ENCODE measurements at places on chromosomes 16 and 17.

DNA sequence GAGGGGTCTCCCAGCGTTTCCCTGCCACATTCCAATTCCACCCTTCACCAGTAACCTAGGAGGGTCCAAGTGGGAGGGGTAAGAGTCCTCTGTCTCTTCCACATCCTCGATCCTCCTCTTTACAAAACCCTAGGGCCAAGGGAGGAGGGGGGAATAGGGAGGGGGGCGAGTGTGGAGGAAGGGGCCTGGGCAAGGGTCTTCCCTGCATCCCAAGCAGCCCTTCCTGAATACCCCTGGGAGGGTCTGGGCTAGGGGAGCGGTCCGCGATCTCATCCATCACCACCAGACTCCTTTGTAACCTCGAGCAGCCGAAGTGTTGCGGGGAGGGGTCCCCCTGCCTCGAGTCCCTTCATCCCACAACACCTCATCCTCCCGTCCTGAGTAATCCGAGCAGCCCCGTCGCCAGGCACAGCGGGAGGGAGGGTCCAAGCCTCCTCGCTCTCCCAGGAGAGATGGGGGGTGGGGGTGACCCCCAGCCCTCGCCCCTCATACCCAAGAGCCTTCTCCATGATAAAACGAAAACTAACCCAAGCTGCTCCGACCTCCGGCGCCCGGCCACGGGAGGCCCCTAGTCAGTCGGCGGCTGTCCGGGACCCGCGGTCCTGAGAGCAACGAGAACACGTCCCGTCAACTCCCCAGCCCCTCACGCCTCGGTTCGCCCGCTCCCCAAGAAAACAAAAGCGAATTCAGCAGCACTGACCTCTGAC is 502 bp downstream of the SMPD3 start:
- DNase-seq = no peak

- peak; percentile 80 for DNase-seq
Observed at GRCh38 chr16:14181371-14182050, 110.4 kb downstream of the MRTFB start.

DNA sequence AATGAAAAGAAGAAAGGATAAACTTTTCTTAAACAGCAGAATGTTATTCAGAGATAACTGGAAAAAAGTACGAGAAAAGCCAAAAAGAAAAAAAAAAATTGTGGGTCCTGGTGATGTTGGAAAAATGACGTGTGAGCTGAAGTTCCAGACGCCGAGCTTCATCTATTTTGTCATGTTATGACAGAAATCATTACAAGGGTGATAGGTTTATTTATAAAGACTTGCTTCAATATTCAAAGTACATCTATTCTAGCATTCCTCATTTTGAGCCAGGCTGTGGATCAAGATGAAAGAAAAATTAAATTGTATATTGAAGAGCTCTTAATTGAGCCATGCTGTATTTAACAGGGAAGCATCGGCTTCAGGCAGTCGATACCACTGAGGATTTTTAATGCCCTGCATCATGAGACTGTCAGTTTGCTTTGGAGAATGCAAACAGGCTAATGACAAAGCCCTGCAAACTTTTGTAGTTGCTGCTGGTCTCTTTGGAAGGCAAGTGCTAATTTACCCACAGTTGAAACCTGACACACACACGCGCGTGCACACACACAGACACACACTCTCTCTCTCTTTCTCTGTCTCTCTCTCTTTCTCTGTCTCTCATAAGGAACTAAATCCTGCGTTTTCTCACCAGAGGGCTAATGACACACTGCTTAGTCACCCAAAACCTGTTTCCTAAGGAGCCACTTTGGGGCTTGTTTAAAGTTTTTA is 110.7 kb downstream of the WWOX start:
- peak; percentile 13 for DNase-seq

GRCh38 chr16:70747703-70748631 is 53.0 kb downstream of the VAC14 start:
- DNase-seq = no peak

DNA sequence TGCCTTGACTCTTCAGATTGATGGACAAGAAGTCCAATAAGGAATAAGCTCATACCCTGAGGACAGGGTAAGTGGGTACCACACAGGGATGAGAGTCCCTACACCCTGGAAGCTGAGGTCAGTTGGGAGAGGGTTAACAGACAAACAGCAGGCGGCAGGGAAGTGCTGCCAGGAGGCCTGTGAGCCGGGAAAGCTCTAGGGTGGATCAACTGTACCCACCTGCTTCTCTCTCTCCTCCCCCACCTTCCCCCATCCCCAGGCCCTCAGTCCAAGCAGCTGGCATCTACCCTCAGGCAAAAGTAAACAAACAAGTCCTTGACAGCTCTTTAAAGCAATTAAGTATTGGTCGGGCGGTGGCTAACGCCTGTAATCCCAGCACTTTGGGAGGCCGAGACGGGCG is 20.7 kb upstream of the MYLK3 start:
- no peak for DNase-seq

DNA sequence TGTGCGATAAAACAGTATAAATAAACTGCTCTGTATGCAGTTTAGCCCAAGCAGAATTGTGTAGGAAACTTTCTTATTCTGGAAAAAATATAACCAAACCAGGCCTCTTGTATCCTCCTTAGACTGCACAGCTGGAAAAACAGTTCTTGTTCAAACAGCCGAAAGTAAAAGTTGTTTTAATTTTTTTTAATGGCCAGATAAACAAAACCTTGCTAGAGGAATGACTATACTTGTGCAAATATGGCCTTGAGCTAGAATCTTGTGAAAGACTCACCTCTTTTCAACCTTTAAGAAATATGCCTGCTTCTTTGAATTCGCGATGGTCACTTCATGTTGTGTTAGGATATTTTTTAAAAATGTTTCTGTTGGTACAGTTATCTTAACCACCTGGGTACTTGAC is 114.5 kb upstream of the MAF start:
- no peak for DNase-seq

DNA sequence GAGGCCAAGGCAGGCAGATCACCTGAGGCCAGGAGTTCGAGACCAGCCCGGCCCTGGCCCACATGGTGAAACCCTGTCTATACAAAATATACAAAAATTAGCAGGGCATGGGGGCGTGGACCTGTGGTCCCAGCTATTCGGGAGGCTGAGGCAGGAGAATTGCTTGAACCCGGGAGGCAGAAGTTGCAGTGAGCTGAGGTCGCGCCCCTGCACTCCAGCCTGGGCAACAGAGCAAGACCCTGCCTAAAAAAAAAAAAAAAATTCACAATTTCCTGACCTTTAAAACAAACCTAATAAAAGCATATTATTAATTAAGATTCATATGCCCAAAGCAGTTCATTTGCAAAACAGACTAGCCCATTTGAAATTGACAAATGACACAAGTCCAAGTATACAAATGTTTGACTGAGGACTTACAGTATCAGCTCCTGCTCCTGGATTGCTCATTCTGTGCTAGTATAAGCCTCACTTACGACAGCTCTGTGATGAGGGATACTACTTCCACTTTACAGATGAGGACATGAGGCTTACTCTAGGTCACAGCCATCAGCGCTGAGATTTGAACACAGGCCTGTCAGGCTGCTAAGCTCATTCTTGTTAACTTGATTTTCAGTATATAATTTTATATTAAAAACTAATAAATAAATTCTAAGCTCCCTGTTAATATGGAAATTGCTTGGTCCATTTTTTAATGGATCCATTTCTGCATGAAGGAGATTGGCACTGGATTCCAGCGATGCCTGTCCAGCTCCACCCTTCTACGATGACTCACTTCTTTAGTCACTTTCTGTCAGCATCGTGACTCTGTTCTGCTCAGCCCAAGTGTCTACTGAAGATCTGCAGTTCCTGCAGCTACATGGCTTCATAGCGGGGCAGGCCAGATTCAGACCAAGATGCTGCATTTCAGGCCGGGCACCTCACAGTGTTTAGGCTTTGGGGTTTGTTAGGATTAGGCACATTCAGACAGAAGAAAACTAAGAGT is 88.2 kb downstream of the WDR59 start:
- DNase-seq = peak; percentile 68

GRCh38 chr16:73831220-73831619 is 465.4 kb upstream of the PSMD7 start:
- DNase-seq = no peak

DNA sequence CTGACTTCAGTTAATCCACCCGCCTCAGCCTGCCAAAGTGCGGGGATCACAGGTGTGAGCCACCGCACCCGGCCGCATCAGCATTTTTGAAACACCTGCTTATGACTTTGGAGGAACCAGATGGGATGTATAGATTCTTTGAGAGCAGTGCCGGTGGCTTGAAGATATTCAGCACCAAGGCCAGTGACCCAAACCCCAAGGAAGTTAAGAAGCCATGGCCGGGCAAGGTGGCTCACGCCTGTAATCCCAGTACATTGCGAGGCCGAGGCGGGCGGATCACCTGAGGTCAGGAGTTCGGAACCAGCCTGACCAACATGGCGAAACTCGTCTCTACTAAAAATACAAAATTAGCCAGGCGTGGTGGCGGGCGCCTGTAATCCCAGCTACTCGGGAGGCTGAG is 43.9 kb downstream of the TRARG1 start:
- DNase-seq = peak; percentile 23

DNA sequence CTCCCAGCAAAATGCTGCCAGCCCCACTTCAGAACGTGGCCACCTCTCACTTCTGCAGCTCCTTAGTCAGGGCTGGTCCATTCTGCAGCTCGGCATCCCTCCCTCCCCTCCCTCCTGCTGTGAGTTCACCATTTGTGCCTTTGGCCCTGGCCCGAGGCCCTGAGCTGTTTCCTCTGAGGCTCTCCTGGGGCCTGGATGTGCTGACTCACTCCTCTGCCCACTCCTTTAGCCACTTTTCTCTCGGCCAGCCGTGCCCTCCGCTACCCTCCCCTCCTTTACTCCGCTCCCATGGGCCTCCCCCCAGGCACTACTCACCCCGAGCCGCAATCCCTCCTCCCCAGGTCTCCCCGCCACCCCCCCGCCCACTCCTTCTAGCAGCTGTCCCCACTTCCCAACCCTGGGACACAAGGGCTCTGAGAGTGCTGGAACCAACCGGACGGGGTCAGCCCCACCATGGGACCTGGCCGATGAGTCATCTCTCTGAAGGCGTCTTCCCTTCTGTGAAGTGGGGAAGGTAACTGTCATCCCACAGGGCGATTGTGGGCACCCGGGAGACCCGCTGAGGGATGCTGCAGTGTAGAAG is 11.5 kb downstream of the KCNG4 start:
- DNase-seq = peak; percentile 90

DNA sequence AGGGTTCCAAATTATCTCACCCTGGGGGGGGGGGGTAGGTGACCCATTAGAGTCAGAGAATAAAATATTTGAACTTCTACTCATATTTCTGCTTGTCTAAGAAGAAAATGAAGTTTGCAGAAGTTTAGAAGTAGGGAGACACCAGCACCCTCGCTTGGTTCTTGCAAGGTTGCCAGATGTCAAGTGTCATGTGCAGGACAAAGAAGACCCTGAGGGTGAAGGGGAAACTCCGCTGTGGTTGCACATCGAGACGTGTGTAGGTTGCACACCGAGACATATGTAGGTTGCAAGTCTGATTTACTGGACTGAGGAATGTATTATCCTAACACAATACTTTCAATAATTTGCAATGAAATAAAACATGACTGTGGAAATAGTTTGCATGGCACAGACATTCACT is 42.4 kb upstream of the IRF8 start:
- DNase-seq = no peak

DNA sequence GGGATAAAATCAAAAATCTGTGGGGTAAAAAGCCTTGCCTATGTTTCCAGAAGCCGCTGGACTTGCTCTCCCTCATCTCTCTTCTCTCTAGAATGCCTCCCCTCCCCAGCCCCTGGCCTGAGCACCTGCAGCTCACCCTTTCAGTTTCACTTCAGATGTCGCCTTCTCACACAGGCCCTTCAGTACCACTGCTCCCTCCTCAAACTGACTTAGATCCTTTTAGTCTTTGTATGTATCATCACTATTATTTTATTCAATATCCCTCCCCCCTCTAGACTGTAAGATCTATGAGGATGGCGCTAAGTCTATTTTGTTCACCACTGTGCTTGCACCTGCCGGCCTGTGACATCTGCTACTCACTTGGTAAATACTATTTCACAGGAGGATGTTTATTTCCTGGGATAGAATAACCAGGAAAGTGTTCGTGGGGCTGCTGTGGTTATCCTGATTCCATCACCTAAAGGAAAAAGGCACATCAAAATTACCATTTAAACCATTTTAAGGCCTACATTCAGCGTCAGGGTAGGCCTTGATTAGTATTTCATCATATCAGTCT is 122.3 kb downstream of the MRTFB start:
- DNase-seq = no peak

- DNase-seq = no peak
Observed at GRCh38 chr17:17783116-17783824, 53.5 kb downstream of the SREBF1 start.

- no peak for DNase-seq
Observed at GRCh38 chr16:4691666-4692412, 1.5 kb upstream of the NUDT16L1 start.

DNA sequence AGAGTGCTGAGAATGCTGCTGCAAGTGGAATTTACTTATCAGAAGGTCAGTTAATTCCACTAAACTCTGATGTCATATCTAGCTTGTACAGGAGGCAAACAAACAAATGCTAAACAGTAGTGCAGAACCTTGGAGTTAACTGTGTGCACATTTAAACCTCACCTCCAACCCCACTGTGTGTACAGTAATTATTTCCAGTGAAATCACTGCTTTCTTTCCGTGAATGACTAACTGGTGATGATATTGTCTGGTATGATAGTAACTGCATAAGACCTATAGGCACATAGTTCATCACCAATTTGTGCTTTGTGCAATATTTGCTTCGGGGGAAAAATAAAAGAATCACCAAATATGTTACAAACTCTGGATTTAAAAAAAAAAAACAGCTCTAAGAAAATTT is 492.5 kb upstream of the HSBP1 start:
- DNase-seq = no peak

DNA sequence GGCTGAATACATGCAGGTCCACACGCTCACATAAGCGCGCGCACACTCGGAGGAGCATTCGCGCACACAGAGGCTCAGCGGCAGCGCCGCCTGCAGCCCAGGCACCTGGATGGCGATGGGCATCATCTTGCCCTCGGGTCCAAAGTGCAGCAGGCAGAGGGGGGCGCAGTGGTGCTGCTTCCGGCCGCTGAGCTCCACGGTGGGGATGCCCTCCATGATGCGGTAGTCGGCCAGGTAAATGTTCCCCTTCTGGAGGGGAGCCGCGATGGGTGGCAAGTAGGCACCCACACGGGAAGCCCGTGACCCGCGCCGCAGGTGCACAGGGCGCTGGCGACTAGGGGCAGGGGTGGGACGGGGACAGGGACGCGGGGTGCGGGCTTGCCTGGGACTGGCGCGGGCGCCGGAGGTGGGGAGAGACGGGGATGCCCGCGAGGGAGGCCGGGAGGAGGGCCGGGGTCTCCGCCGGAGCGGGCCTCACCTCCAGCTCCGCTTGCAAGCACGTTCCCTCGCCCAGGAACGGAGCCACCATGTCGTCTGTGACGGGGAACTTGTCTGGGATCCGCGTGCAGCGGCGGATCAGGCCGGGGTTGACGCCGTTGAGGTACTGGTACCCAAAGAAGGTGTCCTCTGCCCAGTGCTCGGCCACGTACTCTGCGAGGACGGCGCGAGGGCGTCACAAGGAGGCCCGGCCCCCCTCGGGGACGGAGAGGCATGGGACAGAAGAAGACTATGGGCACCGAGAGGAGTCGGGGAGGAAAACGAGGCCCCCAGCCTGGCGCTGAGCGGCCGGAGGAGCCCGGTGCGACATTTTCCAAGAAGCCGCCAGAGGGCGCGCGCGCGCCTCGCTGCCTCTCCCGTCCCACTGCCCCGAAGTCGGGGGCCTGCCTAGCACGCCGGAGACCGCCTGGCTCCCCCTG is 8.0 kb downstream of the ALOX12B start:
- DNase-seq = peak; percentile 37

All from fibroblast of the aortic adventitia (primary cell).